ENCODE measurements at places on chromosomes 2 and 18.

GRCh38 chr2:225274751-225275150, 124.8 kb upstream of the NYAP2 start:
- DNase-seq: no peak

DNA sequence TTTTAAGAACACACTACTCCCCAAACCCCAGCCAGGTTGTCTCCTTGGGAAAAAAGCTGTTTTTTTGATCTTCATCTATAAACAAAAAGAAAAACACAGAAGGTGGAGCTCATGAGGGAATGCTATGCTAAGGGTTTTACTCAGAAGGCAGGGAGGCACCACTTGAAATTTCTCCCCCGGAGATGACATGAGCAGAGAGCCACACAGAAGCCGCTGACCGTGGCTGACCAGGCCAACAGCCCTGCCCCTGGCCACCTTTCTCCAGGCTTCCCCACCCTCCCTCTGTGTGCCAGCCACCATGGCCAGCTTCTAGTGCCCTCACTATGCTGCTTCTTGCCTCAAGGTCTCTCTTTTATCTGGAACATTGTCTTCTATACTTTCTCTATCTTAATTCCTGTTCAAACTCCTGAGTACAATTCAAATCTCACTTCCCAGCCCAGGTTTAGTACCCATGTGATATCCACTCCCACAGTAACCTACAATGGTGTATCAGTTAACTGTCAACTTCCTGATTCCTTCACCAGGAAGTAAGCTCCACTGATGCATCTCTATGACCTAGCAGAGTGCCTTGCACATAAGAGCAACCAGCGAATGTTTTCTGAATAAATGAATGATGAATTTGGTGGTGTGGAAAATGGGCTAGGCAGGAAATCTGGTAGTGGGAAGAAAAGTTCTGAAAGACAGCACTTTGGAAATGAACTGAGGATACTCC, 15.3 kb downstream of the LAPTM4A start:
- DNase-seq: no peak

- no peak for DNase-seq
Observed at GRCh38 chr2:207660994-207661393, 35.8 kb upstream of the METTL21A start.

GRCh38 chr2:73013936-73014335, 57.6 kb downstream of the SFXN5 start:
- DNase-seq: no peak

- no peak for DNase-seq
Observed at GRCh38 chr2:219664944-219665343, 37.5 kb downstream of the SLC4A3 start.

- DNase-seq: peak; percentile 12
Observed at GRCh38 chr2:111119822-111120252, 877 bp upstream of the BCL2L11 start.

DNA sequence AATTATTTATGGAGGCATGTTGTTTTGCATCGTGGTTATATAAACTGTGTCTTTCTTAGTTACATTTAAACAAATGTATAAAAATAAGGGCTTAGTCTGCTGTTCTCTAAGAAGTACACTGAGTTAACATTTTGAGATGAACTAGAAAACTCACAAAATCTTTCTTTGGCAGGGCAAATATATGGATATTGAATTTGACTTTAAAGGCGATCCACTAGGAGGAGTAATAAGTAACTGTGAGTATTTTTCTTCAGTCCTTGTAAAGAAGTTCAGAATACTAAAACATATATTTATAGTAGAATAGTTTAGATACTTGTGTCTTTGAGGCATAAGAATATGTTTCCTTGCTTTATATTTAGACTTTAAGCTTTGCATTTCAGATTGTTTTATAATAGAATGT, 104.8 kb downstream of the MYO1B start:
- DNase-seq: no peak

- DNase-seq: no peak
Observed at GRCh38 chr18:44128365-44128764, 552.3 kb upstream of the SETBP1 start.

- peak; percentile 73 for DNase-seq
Observed at GRCh38 chr18:3248658-3249359, 1.2 kb downstream of the MYL12A start.

All from CD4-positive, alpha-beta T cell treated with Interleukin-17A for 1 hour (primary cell).